Tibial nerve (tissue), 4 donors: ENCODE measurements at places on chromosomes 12 and 14. TPM values are rescaled to one million over a fixed set of nuclear protein-coding genes. Genes with fewer than 3 reads are reported as not detected.
A peak's percentile ranks its signal among the peaks of the same experiment; 100 is the strongest.

- H3K36me3 ChIP-seq: no peaks in the 10 kb centered on the region
- DNase-seq: no peak
- H3K4me1 ChIP-seq: no peaks in the 10 kb centered on the region
- no peak overlapping the region for H3K4me3 ChIP-seq
- no peaks in the 10 kb centered on the region for H3K27me3 ChIP-seq
Measured at GRCh38 chr14:36723530-36723929, 61.9 kb downstream of the PAX9 start.

GRCh38 chr12:80513211-80513610 lies 69.2 kb downstream of the PTPRQ start:
- no peak overlapping the region for H3K4me3 ChIP-seq
- no peaks in the 10 kb centered on the region for H3K4me1 ChIP-seq
- no peaks in the 10 kb centered on the region for H3K36me3 ChIP-seq
- no peak overlapping the region for H3K27ac ChIP-seq
- H3K27me3 ChIP-seq: no peaks in the 10 kb centered on the region

DTD2 gene
- total RNA-seq: 40.0 TPM

- H3K36me3 ChIP-seq: peaks cover under 1% of the 10 kb centered on the region
- no peaks in the 10 kb centered on the region for H3K27me3 ChIP-seq
- H3K4me1 ChIP-seq: peaks cover 10% of the 10 kb centered on the region
- H3K27ac ChIP-seq: peak overlapping the region; percentile 87
- H3K4me3 ChIP-seq: no peak overlapping the region
Measured at GRCh38 chr14:22848351-22849164, 12.2 kb downstream of the MMP14 start.

DNA sequence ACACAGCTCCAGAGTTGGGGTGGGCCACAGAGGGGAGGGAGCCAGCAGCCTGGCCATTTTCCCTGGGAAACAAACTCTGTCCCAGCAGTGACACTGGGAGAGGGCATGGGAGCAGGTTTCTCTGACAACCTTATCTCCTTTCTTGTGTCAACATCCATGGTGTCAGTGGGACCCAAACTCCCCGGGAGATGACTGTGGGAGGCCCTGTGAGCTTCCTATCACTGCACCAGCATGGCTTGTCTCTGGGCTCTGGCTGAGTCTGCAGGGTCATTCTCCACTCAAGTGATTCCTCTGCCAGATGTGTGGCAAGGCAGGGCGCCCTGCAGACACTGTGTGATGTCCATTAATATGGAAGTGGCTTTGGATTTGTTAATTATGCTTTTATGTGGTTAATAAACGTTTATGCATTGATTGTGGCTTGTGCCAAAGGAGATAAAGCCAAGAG lies 10.1 kb downstream of the LRTM2 start:
- H3K36me3 ChIP-seq: no peaks in the 10 kb centered on the region
- no peak overlapping the region for H3K4me3 ChIP-seq
- no peak overlapping the region for H3K27ac ChIP-seq

NGB gene
- not detected for total RNA-seq

SIRT4 gene
- 1.5 TPM for total RNA-seq

ST8SIA1 gene
- total RNA-seq: 1.5 TPM

DNA sequence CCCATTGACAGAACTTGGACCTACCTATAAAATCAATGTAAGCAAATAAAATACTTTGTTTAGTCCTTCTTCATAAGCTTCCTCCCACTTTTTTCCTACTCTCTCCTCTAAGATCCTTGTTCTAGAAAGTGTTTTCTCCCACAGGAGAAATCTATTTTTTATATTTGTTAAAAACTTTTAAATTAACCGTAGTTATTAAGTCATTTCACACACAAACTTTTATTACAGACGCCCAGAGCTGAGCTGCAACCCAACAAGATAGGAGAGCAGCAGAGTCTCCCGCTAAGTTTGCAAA lies 27.7 kb downstream of the DAD1 start:
- H3K4me1 ChIP-seq: no peaks in the 10 kb centered on the region
- no peak overlapping the region for H3K4me3 ChIP-seq
- DNase-seq: no peak
- peaks cover 19% of the 10 kb centered on the region for H3K36me3 ChIP-seq
- no peaks in the 10 kb centered on the region for H3K27me3 ChIP-seq
- peak overlapping the region; percentile 63 for H3K27ac ChIP-seq

DNA sequence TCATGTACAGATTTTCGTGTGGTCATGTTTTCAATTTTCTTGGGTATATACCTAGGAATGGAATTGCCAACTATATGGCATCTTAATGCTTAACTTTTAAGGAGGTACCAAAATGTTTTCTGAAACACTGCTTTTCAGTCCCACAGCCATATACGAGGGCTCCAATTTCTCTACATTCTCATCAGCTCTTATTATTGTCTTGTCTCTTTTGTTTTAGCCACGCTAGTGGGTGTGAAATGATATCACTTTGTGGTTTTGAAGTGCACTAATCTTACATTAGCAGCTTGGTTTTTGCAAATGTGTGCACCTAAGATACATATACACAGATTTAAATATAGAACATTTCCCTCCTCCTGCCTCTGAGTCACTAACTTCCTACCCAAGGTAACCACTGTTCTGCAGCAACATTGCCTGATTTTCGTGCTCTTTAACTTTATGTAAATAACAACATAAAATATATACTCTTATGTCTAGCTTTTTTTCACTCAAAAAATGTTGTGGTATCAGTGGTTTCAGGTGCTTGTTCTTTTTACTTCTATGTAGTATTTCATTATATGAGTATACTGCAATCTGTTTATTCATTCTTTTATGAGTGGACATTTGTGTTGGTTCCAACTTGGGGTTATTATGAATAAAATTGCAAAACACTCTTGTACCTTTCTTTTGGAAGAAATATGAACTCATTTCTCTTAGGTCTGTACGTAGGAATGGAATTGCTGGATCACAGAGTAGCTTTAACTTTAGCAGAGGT lies 73.1 kb downstream of the ZFP36L1 start:
- no peaks in the 10 kb centered on the region for H3K27me3 ChIP-seq
- H3K27ac ChIP-seq: no peak overlapping the region

DNA sequence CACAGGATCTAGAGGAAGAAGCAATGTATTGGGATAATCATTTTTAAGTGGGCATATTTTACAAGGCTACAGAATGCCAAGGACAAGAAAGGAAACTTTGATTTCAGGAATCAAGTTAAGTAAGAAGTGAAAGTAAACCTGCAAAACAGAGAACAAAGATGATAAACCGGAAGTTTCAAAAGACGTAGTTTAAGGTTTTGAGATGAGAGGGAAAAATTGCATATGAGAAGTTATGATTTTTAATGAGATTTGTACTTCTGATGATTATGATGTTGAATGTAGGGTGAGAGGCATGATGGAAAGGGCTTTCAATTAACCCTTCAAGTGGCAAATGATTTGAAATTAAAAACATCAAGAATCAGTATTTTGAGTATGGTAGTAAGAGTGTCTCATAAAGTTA lies 134.9 kb downstream of the CAPZA3 start:
- no peaks in the 10 kb centered on the region for H3K27me3 ChIP-seq
- no peak for DNase-seq
- H3K4me3 ChIP-seq: no peak overlapping the region
- H3K36me3 ChIP-seq: no peaks in the 10 kb centered on the region
- H3K4me1 ChIP-seq: no peaks in the 10 kb centered on the region

DNA sequence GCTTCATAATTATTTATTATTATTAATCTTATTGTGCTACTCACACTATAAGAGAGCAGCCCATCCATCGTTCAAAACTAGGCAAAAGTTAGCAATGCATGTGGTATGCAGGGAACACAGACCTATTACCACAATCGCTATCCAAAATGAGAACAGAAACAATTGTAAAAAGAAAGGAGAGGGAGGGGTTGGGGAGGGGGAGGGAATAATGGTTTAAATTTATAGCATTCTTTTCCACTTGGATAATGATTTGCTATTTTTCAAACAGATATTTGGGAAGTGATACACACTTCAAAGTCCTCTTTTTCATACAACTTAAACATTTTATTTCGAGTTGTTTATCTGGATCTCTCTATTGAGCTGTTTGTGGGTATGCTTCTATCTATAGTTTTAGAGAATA lies 248.6 kb upstream of the SOX5 start:
- no peak overlapping the region for H3K27ac ChIP-seq
- DNase-seq: no peak
- H3K36me3 ChIP-seq: no peaks in the 10 kb centered on the region
- no peak overlapping the region for H3K4me3 ChIP-seq
- peaks cover 3% of the 10 kb centered on the region for H3K4me1 ChIP-seq

GRCh38 chr12:14473707-14474287 lies 93.9 kb downstream of the PLBD1 start:
- no peak overlapping the region for H3K27ac ChIP-seq
- H3K36me3 ChIP-seq: peaks cover 2% of the 10 kb centered on the region
- no peaks in the 10 kb centered on the region for H3K4me1 ChIP-seq
- H3K4me3 ChIP-seq: no peak overlapping the region
- no peaks in the 10 kb centered on the region for H3K27me3 ChIP-seq
- DNase-seq: no peak

ZDHHC17 gene
- total RNA-seq: 75.4 TPM

- no peak for DNase-seq
- H3K36me3 ChIP-seq: no peaks in the 10 kb centered on the region
- H3K27me3 ChIP-seq: no peaks in the 10 kb centered on the region
- no peaks in the 10 kb centered on the region for H3K4me1 ChIP-seq
- no peak overlapping the region for H3K27ac ChIP-seq
Measured at GRCh38 chr12:40103043-40103442, 2.8 kb downstream of the SLC2A13 start.

- no peak overlapping the region for H3K4me3 ChIP-seq
- no peak for DNase-seq
- no peak overlapping the region for H3K27ac ChIP-seq
- no peaks in the 10 kb centered on the region for H3K4me1 ChIP-seq
- H3K36me3 ChIP-seq: no peaks in the 10 kb centered on the region
- H3K27me3 ChIP-seq: no peaks in the 10 kb centered on the region
Measured at GRCh38 chr12:4443616-4444015, 2.0 kb downstream of the FGF6 start.

DNA sequence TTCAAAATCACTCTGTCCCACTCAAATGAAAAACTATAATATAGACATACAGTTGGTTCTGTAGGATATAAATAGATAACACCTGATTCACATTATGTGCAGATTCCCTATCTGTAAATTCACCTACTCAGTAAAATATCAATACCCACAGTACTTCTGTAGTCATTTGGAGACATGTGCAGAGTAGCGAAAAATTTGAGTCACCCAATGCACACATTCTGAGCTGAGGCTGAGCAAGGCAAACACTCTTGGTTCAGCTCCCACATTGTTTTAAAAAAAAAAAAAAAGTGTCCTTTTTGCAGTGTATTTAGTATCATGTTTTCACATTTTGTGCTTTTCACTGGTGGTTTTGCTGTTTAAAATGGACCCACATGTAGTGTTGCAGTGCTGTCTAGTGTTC lies 27.3 kb upstream of the BBS10 start:
- H3K27ac ChIP-seq: no peak overlapping the region
- H3K36me3 ChIP-seq: no peaks in the 10 kb centered on the region
- no peak for DNase-seq
- no peak overlapping the region for H3K4me3 ChIP-seq
- H3K27me3 ChIP-seq: no peaks in the 10 kb centered on the region
- H3K4me1 ChIP-seq: no peaks in the 10 kb centered on the region

DNA sequence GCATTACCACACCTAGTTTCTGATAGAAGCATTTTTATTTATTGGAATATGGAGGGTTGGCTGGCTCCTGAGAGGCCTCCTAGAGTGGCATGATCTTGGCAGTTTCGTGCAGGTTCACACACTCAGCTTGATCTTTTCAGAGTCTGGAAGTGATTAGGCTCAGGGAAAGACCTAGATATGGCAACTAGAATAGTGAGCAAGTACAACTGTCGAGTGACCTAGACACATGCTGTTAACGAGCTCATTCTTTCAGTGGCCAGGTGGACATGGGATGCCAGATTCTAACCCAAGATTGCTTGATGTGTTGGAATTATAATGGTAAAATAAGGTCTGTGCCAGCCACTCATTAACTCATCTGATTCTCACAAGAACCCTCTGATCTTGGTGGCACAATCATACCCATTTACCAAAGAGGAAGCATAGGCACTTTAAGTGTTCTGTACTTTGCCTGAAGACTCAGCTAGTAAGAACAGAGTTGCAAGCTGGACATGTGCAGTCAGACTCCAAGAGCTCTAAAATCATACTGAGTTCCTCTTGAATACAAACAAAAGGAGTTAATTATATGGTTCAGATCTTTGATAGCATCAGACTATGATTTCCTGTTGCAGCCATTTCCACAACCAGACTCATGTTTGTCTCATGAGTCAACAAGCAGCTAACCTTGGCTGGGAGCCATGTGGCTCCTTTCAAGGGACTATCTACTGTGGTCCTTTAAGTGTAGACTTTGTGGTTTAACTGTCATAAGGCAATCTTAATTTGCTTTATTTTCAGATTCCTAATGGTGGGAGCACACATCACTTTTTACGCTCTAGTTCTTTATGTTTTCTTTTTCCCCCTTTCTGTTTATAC lies 144.2 kb downstream of the PLEKHA5 start:
- no peaks in the 10 kb centered on the region for H3K36me3 ChIP-seq
- H3K27ac ChIP-seq: no peak overlapping the region
- no peak for DNase-seq
- no peaks in the 10 kb centered on the region for H3K27me3 ChIP-seq
- no peak overlapping the region for H3K4me3 ChIP-seq
- H3K4me1 ChIP-seq: peaks cover 5% of the 10 kb centered on the region

TMEM63C gene
- not detected for total RNA-seq

- H3K4me1 ChIP-seq: no peaks in the 10 kb centered on the region
- H3K27ac ChIP-seq: no peak overlapping the region
- H3K36me3 ChIP-seq: no peaks in the 10 kb centered on the region
- no peak overlapping the region for H3K4me3 ChIP-seq
- H3K27me3 ChIP-seq: no peaks in the 10 kb centered on the region
Measured at GRCh38 chr14:96001866-96002497, 37.2 kb upstream of the C14orf132 start.

NPC2 gene
- 355 TPM for total RNA-seq

BDKRB2 gene
- 13.7 TPM for total RNA-seq

- DNase-seq: no peak
- no peaks in the 10 kb centered on the region for H3K36me3 ChIP-seq
- peak overlapping the region; percentile 71 for H3K27ac ChIP-seq
- no peak overlapping the region for H3K4me3 ChIP-seq
- no peaks in the 10 kb centered on the region for H3K27me3 ChIP-seq
- H3K4me1 ChIP-seq: no peaks in the 10 kb centered on the region
Measured at GRCh38 chr14:23529016-23529415, 22.5 kb downstream of the ZFHX2 start.

DNA sequence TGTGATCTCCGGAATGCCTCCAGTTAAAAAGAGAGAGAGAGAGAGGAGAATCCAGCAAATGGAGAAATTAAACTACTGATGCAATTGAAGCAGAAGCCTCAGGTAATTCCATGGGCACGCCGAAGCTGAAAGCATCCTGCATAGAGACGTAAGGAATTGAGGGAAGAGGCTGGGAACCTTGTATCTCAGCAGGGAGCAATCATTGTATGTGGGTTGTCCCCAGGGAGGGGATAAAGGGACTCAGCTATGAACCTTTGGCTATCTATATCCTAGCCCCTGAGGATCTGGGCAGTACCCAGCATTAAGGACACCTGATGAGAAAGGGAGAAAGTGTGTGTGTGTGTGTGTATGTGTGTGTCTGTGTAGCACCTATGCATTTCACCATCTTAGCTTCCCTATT lies 95.8 kb upstream of the ATXN7L3B start:
- H3K27ac ChIP-seq: no peak overlapping the region
- no peaks in the 10 kb centered on the region for H3K27me3 ChIP-seq
- H3K4me3 ChIP-seq: no peak overlapping the region
- no peaks in the 10 kb centered on the region for H3K4me1 ChIP-seq
- no peak for DNase-seq
